Lung microvascular endothelial cell (primary cell): ENCODE measurements at places on chromosomes 3 and 15. TPM values are rescaled to one million over a fixed set of nuclear protein-coding genes. Genes with fewer than 3 reads are reported as not detected.

OXTR gene
- 1.7 and 2.8 TPM in 2 replicates for total RNA-seq

NRROS gene
- 4.8 and 5.7 TPM in 2 replicates for total RNA-seq

CILP gene
- not detected in 2 replicates for total RNA-seq

AGBL1 gene
- not detected in 2 replicates for total RNA-seq

ASB14 gene
- not detected in 2 replicates for total RNA-seq

BTLA gene
- total RNA-seq: not detected in 2 replicates

COX17 gene
- 16.8 and 42.9 TPM in 2 replicates for total RNA-seq

BFSP2 gene
- not detected in 2 replicates for total RNA-seq

GPR149 gene
- not detected in 2 replicates for total RNA-seq

GOLGA6L7 gene
- not detected in 2 replicates for total RNA-seq

THAP10 gene
- 0.60 and 0.87 TPM in 2 replicates for total RNA-seq

SLC28A1 gene
- total RNA-seq: not detected in 2 replicates

BAHD1 gene
- total RNA-seq: 5.2 and 6.5 TPM in 2 replicates

NR1I2 gene
- total RNA-seq: not detected in 2 replicates

ADAMTSL3 gene
- total RNA-seq: 12.0 and 12.5 TPM in 2 replicates

CCR1 gene
- total RNA-seq: not detected in 2 replicates

OPA1 gene
- 35.1 and 39.0 TPM in 2 replicates for total RNA-seq

FGF12 gene
- total RNA-seq: 0.87 and 1.6 TPM in 2 replicates

BNC1 gene
- total RNA-seq: 1.2 and 2.2 TPM in 2 replicates

GOLGA6A gene
- not detected in 2 replicates for total RNA-seq

COPB2 gene
- 140 and 174 TPM in 2 replicates for total RNA-seq

CYP8B1 gene
- not detected in 2 replicates for total RNA-seq

GUCA1C gene
- not detected in 2 replicates for total RNA-seq
